Stimulated activated CD8-positive, alpha-beta memory T cell treated with anti-CD3 and anti-CD28 coated beads, Interleukin-12 subunit alpha, Interleukin-12 subunit beta, amount 100 ng/mL, for 4 hours (primary cell): ENCODE measurements at places on chromosomes 12 and 14.

- DNase-seq = no peak
These were observed 152.0 kb upstream of the AVPR1A start for GRCh38 chr12:63302941-63303536.

GRCh38 chr12:52069327-52070184 is at the start of gene ATG101:
Gene ATG101 (plus strand): TSS chr12:52069978. CDS start chr12:52073651, 3,673 bp downstream.
- peak; percentile 78 for DNase-seq

DNA sequence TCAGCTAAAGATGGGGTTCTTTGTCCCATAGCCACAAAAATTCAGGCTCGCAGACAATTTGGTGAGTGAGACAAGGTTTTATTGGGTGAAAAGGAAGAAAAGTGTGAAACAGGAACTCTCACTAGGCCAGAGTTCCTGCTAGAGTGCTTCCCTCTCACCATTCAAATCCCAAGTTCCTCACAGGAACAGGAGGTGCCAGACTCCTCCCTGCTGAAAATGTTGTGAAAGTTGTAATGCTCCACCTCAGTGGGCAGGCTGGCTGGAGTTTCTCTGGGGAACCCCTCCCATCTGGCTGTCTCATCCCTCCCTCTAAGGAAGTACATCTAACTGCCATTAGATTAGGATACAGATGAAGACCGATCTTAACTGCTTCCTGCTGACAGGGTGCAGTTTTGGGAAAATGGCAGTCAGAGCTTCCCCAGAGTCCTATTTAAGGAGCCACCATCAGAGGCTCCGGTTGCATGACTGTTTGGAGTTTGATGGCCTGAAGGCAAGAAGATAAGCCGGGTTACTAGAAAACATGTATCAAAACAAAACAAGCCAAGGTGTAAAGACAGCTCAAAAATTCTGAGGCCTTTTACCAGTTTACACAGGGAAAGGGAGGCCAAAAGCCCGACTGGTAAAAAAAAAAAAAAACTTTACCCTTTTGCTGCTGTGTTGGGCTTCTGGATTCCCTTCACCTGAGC is 127.6 kb downstream of the FSCB start:
- DNase-seq = no peak

GRCh38 chr14:57818511-57818910 is 47.4 kb downstream of the SLC35F4 start:
- no peak for DNase-seq

- DNase-seq = no peak
These were observed 12.3 kb downstream of the METTL3 start for GRCh38 chr14:21498540-21499526.

GRCh38 chr14:102883089-102883541 is 39.3 kb upstream of the AMN start:
- DNase-seq = no peak

- DNase-seq = no peak
These were observed 116.2 kb upstream of the MAP1LC3B2 start for GRCh38 chr12:116442946-116443345.

DNA sequence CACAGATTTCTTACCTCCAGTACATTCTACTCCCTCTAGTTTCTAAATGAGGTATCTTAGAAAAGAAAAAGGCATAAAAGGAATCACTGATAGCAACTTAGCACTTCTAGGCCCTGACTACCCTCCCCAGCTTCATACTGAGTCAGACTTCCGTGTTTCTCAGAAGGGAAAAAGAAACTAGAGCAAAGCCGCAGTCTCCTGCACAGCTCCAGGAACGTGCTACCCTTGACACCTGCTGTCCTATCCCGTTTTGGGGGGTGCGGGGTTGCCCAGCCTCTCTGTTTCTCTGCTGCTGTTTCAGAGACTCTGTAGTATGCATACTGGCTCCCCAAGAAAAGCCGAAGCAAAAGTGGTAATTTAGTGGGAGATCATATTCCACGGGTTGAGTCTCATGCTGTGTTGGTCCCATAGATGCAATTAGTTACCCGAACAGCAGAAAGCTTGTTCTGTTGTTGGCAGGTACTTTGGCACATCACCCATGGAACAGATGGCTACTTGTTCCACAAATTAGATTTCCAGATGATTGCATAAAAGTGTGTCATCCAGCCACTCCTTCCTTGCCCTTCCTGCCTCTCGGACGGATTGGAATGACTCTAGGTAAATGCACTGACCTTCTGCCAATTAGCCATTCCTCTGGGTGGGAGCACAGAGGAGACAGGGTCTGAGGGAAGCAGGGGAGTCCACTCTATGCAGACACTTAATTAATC is 438.1 kb downstream of the FUT8 start:
- DNase-seq = peak; percentile 16

DNA sequence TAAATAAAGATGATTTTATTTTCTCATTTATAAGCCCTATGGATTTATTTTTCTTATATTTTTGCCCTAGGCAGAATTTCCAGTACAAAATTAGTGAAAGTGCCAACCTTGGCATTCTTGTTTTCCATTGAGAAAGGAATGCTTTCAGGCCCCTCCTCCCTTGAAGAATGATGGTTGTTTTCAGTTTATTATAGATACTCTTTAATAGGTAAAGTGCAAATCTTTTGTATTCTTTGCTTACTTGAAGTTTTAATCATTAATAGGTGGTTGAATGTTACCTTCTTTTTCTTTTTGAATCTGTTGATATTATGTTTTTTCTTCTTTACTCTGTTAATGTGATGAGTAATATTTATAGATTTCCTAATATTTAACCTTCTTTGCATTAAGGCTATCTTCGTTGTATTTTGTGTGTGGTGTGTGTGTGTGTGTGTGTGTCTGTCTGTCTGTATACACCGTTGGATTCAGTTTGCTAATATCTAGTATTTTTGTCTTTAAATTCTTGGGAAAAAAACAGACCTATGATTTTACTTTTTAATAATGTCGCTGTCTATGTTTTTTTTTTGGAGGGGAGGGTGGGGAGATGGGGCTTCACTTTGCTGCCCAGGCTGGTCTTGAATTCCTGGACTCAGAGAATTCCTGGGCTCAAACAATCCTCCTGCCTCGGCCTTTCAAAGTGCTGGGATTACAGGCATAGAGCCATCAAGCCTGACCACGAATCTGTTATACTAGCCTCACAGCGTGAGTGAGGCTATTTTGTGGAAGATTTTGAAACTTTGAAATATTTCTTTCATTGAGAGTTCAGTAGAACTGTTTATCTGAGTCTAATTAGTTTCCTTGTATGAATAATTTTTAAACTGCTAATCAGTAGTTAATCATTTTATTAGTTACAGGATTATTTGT is 13.5 kb downstream of the SRGAP1 start:
- no peak for DNase-seq

- DNase-seq = no peak
These were observed 48.7 kb upstream of the CDKN3 start for GRCh38 chr14:54348001-54348611.

DNA sequence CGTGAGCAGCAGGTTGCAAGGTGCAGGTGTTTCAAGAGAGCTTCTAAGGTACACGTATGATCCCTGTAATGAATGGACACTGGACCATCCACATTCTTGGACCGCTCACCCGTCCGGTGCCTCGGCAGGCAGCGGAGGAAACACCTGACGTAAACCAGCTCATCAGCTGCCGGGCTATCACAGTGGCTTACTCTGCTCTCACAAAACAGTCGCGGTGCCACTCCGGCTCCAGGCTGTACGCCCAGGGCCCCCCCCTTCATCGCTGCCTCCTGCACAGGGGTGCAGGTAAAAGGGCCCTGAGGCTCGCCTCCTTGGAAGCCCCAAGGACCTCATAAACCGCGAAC is 436 bp downstream of the VPS33A start:
- no peak for DNase-seq

DNA sequence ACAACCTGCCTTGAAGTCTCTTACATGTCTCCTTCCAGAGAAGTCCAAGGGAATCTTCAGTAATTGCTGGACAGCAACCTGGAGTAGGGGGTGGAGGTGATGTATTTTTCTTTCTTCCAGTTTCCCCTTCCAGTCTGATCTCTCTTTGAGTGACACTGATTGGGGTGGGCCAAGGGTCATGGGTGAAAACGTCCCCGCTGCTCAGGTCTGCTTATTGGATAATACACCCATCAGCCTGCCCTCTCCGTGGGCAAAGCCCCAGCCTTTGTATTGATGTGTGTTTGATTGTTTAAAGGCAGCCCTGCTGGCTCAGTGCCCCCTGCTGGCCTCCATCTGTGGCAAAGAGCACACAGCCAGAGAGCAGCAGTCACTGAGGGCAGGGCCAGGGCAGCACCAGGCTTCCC is 35.7 kb upstream of the ATP2A2 start:
- DNase-seq = peak; percentile 8

GRCh38 chr14:76386944-76387782 is 11.2 kb downstream of the ESRRB start:
- DNase-seq = peak; percentile 10

GRCh38 chr14:76309572-76310162 is 66.3 kb upstream of the ESRRB start:
- no peak for DNase-seq

- no peak for DNase-seq
These were observed 24.8 kb upstream of the FKBP4 start for GRCh38 chr12:2769866-2770533.

DNA sequence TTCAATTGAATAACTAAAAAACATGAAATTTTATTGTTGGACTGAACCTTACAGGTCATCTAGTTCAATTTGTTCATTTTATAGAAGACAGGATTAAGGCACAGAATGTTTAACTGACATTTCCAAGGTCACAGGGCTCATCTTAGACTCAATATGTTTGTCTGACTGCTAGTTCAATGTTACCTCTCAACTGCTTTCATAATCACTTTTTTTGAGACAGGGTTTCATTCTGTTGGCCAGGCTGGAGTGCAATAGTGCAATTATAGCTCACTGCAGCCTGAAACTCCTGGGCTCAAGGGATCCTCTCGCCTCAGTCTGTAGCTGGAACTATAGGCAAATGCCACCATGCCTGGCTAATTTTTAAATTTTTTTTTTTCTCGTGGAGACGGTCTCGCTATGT is 24.4 kb upstream of the ITGA5 start:
- DNase-seq = no peak

DNA sequence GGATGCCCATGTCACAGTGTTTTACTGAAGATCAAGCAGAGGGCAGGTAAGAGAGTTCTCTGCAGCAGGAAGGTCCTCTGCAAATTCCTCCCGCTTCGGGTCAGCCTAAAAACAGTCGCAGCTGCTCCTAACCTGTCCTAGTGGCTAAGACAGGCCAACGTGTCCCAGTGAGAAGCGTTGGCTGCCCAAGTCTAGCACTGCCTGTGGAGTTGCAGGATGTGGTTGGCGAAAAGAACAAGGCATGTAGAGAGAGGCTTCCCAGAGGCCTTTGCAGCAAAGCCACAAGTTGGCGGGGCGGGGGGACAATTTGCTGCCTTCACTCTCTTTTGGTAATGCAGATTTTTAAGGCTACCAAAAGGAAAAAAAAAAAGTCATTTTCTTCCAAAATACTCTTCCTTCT is 340.1 kb downstream of the BCL11B start:
- DNase-seq = peak; percentile 27

DNA sequence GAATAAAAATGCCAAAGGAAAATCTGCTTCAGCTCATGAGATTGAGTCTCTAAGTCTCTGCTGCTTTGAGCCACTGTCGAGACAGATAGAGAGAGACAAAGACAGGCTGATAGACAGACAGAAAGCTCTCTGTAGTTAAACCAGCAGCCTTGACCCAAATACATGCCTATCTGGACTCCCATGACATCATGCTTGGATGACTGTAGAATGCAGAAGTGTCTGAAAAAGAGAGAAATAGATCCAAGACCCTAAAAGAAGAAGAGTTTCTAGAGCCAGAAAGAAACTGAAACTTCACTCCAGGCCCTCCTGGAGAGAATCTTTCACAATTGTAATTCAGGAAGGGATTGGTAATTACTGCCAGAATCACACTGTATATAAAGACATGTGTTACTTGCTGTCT is 122.6 kb upstream of the PLXNC1 start:
- no peak for DNase-seq
